ENCODE measurements at places on chromosomes 4 and X.

DNA sequence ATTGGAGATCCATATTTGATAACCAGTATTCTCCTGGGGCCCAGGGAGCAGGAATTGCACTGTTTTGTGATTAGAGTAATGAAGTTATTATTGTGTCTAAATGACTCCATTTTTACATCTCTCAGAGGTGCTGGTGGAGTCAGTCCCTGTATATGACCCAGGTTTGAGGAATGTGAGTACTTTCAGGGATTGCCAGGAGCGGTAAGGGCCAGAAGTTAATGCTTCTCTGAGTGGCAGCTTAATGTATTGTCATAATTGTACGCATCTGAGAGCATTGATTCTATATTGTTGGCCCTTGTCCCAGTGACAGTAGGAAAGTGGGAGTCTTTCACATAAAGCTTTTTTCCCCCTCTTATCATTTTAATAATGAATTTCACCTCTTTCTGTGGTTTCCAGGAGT is 146.2 kb downstream of the GATB start:
- DNase-seq: no peak

- no peak for DNase-seq
These were observed 173.5 kb downstream of the ASMT start for GRCh38 chrX:1788300-1788911.

DNA sequence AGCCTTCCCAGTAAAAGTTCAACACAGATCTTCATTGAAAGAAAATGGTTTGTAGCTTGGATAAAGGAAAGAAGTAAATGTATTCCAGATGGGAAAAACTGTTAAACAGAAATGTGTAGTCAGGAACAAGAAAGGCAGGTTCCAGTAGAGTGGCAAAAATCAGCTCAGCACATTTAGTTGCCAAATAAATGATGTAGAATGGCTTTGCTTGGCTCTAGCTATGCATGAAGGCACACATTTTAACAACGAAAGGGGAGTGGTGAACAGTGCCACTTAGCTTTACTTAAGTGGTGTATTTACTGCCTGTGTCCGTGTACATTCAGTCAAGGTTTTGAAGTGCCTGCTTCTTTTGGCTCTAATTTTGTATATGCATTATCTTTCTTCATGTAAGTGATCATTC is 644.5 kb upstream of the ATOH1 start:
- DNase-seq: no peak

DNA sequence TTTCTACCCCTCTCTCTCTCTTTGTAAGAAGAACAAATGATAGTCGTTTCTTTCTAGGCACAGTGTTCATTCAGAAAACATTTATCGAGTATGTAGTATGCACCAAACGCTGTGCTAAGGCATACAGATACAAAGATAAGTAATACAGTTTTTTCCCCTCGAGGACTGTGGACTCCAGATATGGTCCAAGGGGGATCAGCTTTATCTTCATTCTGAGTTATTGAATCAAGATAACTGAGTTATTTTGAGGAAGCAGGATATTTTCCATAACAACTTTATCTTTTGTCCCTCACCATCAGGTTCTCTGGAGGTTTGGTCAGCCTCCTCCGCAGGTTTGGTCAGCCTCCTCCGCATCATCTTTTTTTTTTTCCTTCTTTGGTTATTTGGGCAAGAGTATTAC is 15.0 kb downstream of the EREG start:
- DNase-seq: no peak

GRCh38 chr4:107561481-107561880 is 158.6 kb downstream of the PAPSS1 start:
- no peak for DNase-seq

GRCh38 chr4:140793291-140793690 is 37.1 kb upstream of the TBC1D9 start:
- no peak for DNase-seq

DNA sequence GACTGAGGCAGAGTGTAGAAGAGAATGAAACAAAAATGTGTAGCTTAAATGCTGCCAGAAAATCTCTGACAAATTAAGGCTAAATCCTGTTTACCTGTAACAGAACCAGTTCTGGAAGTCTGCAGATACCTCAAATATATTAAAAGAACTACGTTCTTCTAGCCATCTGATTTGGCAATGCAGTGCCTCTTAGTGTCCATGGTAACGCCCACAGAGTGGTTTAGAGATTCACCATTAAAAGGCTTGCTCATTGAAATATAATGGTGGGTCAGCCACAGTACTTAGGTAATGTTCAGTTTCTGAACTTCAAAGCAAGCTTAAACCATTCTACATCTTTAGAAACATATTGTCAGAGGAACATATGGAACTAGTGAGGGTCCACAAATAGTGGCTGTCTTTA is 23.2 kb upstream of the LUZP4 start:
- DNase-seq: no peak

DNA sequence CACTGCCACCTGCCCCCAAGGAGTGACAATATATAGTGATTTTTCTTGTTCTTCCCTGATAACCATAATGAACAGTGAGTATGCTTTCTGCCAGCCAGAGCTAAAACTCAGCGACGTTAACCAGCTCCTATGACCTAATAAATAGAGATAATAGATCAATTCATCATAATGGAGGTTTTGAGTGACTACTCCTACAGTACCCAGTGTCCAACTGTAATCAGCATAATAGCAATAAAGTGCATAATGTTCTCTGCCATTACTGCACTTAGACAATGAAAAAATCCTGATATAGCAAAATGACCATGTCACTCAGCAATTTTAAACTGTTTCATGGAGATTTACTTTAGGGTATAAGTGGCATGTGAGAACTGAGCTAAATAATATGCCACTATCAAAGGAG is 20.7 kb upstream of the TXLNG start:
- DNase-seq: no peak

DNA sequence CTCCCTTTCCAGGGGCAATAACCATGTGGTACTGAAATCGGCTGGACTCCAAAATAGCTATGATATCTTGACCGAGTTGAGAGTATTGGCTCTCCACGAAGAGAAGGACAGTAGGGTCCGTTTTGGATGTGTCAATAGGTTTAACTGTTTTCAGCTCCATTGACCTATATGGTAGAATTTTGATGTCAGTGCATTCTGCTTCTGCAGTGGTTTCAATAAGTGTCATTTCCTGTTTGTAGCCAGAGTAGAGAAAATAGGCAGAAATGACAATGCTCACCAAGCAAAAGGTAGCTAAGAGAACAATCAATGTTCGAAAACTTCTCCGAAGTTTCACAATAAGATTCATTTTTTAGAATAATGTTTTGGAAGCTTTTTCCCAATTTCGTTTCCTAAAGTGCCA is 36.7 kb downstream of the NDST4 start:
- DNase-seq: no peak

- no peak for DNase-seq
These were observed 1.4 kb downstream of the GRK4 start for GRCh38 chr4:2964706-2965258.

Measured in activated CD8-positive, alpha-beta memory T cell treated with anti-CD3 and anti-CD28 coated beads for 1 hour (primary cell).